ENCODE measurements at places on chromosomes 2 and 18.

- no peak for DNase-seq
These were observed 4.4 kb upstream of the FARP2 start for GRCh38 chr2:241351640-241352031.

DNA sequence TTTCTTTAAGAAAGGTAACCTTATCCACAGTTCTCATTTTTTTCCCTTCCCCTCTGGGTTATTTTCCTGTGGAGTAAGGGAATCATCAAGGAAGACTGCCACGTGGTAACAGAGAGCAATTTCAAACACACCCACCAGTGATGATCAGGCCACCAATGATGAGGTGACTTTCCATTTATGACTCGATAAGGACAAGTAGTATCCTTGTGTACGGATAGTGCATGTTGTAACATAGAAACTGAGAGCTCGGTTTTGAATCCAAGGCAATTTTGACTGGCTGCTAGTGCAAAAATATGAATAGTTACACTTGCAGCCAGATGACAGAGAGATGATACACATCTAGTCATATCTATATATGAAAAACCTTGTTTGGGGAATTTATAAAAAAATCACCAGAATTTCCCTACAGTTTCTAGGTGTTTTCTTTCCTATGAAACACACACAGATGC, 143.6 kb upstream of the TCF4 start:
- no peak for DNase-seq

GRCh38 chr2:222302178-222303018, 3.6 kb upstream of the PAX3 start:
- DNase-seq: no peak

- no peak for DNase-seq
These were observed 7.6 kb upstream of the DSG2 start for GRCh38 chr18:31490387-31490786.

DNA sequence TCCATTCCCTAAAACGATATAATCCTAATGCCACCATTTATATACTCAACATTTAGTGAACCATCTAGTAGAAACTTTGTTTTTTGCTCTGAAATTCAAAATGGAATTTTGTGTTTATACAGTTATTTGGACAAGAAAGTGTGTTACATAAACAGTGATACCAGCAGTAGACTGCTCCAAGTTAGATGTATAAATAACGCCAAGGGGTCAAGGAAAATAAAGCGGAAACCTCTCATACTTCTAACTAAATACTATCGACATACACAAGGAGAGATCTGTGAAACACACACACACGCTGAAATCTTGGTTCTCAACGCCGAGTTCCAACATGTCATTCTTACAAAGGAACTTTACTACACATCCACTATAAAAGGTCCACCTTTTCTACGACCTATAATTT, 1.2 kb downstream of the TXNL1 start:
- DNase-seq: no peak

DNA sequence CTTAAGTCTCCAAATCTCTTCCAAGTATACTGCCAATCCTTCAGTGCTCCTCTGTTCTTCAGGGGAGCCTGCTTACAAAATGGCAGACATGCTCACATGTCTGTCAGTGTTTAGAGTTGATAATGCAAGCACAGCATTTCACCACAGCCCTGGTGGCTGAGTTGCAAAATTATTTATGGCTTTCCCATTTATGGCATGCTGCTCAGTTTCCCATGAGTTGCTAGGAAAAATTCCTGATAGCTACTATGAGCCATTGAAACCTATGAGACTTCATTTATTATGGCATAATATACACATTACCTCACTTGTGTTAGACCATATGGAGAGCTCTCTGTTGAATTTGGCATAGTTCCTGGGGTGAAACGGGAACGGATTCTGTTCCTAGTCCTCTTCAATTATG, 448.7 kb upstream of the TCF4 start:
- DNase-seq: no peak

GRCh38 chr18:78601349-78601748, 378.3 kb upstream of the SALL3 start:
- DNase-seq: no peak

DNA sequence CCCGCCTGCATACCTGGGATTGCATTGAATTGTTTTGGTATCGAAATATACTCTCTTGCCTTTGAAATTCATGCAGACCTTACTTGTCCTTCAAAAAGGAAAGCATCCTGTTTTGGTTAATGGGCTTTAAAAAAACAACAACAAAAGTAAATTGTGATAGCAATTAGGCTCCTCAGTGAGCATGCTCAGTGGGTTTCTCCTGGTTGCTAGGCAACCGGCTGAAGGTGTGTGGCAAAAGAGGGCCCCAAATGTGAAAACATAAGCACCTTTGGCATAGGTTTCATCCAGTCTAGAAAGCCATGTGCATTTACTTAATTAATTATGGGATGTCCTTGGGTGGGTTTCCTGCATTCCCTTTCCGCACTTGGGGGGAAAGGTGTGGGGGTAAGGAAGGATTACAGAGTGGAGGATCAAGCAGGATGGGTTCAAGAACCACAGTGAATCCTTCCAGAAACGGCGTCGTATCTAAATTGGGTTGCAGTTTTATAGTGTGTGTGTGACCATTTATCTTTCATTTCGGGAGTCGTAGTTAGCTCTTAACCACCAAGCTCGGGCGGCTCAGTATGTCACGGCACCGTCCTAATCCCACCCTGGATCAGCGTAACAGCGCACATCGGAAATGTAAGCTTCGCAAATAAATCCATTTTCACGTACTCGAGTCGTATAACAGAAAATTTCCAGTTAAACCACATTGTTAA, 274.9 kb upstream of the TCF4 start:
- no peak for DNase-seq

- DNase-seq: no peak
These were observed at the start of gene HOXD11 for GRCh38 chr2:176106581-176107539. HOXD11 (plus strand) TSS chr2:176107280; CDS start chr2:176107356, 76 bp downstream.

GRCh38 chr2:179222076-179222475, 42.6 kb downstream of the SESTD1 start:
- DNase-seq: no peak

DNA sequence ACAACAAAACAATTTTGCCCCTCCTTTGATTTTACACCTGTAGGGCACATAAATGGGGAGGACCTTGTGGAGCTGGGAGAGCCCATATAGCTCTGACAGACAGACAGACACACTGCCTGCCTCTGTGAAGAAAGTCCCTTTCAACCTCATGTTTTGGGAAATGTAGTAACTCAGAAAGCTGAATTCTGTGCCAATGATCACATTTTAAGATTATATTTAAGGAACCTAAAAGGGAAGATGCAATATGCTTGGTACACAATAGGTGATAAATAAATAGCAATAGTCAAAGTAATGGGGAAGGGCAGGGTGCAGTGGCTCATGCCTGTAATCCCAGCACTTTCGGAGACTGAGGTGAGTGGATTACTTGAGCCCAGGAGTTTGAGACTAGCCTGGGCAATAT, 446.4 kb upstream of the ID2 start:
- DNase-seq: no peak

- no peak for DNase-seq
These were observed 42.4 kb downstream of the THUMPD2 start for GRCh38 chr2:39736640-39737039.

DNA sequence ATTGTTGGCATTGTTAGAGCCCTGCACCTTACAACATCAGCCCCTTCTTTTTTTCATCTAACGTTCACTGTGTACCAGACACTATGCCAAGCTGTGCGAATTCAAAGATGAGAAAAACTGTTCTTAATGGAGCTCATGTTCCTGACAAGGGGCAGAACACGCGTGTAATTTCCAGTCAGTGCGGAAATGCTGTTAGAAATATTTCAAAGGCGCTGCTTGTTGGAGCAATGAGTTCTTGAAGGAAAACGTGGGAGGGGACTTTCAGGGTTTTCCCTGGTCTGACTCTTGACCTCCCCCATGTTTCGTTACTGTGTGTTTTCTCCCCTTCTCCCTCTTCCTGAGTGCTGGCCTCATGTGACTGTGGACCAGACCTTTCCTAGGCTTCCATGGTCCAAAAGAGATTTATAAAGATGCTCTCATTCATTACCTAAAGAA, 1.5 kb downstream of the MTHFD2 start:
- DNase-seq: no peak
